ENCODE measurements at places on chromosomes 1 and 21. TPM values are rescaled to one million over a fixed set of nuclear protein-coding genes. Genes with fewer than 3 reads are reported as not detected.

DNA sequence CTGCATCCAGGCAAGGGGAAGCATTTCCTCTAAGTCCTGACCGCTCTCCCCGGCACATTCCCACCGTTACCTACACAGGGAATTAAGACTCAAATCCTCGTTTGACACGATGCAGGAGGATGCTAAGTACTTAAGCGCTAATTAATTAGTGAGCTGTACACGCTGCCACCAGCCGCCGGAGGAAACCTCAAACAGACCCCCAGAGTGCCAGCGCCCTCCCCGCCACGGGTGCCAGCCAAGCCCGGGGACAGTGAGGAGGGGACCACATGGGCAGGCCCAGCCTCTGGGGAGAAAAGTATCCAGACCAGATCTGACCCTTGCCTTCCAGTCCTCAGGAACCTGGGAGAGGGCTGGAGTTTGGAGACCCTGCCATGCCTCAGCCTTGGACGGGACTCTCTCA lies 17.4 kb upstream of the CASZ1 start:
- no peak for DNase-seq

DNA sequence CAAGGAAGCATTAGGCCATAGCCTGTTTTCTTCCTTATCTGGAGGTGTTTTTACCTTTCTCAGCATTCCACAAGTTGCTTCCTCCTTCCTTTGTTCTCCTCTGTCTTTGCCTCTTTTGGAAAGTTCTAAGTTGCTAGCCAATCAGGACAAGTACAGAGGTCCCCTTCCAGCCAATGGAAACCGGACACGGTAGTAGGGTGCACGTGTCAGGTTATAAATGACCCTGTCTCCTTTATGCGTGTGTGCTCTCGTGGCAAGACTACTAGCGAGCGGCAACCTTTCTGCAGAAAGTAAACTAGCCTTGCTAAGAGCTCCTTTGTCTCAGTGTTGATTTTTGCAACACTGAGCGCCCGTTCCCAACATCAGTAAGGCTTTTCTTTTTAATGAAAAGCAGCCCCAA lies 1.5 kb upstream of the ACADM start:
- DNase-seq: no peak

DNA sequence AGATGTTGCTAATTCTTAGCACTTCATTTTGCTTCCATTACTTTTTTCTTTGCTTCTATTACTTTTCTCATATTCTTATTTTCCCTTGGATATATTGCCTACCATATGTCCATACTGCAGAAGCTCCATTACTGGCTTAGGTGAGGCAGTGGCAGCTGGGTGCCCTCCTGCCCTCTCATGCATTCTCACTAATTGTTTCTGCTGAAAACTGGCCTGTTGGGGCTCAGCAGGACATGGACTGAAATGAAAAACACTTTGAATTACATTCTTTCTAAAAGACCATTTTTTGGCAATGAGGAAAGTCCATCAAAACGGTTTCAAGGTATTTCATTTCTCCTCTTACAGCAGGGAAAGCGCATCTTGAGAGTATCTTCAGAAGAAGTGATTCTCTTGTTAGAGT lies 122.9 kb downstream of the MAST2 start:
- DNase-seq: no peak

DNA sequence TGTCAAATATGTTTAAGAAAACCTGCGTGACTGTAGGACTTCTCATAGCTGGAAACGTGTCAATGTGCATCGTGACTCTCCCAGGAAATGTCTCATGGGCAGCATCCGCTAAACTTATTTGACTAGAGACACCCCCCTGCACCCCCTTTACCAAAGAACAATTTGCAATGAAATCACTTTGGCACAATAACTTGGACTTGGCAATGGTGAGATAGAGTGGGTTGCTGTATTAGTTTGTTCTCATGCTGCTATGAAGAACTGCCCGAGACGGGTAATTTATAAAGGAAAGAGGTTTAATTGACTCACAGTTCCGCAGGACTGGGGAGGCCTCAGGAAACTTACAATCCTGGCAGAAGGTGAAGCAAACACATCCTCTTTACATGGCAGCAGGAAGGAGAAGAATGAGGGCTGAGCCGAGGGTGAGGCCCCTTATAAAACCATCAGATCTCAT lies 13.8 kb downstream of the CLDN14 start:
- DNase-seq: no peak

SH3BGR gene
- total RNA-seq: not detected

DNASE2B gene
- not detected for total RNA-seq
